Stimulated activated CD8-positive, alpha-beta memory T cell treated with anti-CD3 and anti-CD28 coated beads, Interleukin-4, amount 100 ng/mL, for 48 hours (primary cell): ENCODE measurements at places on chromosomes 6 and 20.

DNA sequence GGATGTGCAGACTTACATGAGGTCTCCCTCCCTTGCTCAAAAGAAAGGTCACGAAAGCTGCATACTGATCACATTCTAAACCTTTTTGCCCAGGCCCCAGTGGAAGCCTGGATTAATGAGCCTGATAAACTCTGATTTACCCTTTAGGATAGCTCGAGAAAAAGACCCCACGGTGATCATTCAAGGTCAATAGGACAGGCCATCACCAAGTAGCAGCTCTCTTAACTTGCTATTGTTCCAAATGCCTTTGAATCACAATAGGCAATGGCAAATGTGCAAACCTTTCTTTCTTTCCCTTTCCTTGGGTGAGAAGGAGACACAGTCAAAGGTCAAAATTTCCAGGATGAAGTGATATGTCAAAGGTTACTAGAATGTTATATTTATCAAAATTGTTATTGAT is 327.3 kb downstream of the HDGFL1 start:
- DNase-seq: no peak

DNA sequence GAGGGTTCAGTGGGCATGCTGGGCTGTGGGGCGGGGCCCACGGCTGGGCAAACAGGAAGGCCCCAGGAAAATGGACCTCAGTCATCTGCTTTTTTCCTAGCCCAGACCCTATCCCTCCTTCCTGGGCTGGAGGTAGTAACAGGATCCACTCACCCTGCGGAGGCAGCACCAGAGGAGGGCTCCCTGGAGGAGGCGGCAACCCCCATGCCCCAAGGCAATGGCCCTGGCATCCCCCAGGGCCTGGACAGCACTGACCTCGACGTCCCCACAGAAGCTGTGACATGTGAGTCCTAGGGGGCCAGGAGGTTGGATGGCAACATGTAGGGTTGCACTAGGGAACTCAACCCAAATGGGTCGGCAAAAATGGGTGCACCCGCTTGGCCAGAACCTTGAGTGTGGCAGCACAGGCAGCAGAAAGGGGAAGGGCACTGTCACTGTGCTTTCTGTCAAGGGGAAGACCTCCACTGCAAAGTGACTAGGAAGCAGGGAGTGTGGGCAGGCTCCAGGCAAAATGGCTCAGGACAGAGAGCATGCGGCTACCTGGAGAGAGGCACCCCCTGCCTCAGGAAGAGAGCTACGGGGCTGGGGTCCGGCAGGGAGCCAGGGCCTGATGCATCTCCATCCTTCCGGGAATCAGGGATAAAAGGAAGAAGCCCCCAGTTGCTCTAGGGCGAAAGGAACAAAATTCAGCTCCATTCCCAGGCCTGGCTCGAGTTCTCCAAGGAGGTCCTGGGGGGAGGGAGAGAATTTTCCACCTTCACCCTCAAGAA is 7.9 kb downstream of the MDFI start:
- DNase-seq: no peak

- DNase-seq: no peak
Measured at GRCh38 chr6:130577178-130577919, 211.5 kb downstream of the TMEM200A start.

GRCh38 chr6:35358086-35358485 is 15.7 kb downstream of the PPARD start:
- no peak for DNase-seq

- no peak for DNase-seq
Measured at GRCh38 chr6:130046671-130047070, 28.3 kb downstream of the L3MBTL3 start.

- DNase-seq: no peak
Measured at GRCh38 chr6:132234356-132234755, 166.9 kb downstream of the MOXD1 start.

DNA sequence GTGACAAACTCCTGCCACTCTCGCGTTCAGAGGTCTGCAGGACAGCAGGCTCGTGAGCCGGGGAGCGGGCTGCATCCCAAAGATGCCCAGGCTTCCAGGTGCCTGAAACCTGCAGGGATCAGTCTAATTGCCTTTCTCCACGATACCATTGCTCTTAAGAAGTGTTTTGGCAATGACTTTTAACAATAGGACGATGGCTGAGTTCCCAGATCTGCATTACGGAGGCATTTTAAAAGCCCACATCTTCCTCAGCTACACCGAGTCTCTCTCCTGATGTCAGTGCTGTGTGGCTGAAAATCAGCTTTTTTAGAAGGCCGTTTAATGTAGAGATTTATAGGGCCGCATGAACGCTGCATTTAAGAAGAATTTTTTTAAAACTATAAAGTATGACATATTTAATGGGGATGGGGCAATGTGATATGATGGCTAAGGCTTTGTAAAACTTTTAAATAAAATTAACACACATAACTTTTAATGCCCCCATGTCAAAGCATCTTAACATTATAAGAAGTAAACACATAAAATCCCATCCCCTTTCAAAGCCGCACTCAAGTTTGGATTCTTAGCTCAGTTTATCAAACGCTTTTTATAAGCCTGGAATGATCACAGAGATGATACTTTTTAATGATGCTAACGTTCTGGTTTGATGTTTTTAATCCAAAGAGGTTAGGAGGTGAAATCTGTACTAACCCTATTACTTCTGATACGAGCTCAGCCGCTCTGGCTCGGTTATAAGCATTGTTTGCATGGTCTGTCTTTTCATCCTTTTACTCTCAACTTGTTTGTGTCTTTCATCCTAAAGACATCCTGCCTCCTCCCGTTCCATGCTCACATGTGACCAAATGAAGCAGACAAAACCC is 386.0 kb downstream of the SMOC2 start:
- DNase-seq: no peak

DNA sequence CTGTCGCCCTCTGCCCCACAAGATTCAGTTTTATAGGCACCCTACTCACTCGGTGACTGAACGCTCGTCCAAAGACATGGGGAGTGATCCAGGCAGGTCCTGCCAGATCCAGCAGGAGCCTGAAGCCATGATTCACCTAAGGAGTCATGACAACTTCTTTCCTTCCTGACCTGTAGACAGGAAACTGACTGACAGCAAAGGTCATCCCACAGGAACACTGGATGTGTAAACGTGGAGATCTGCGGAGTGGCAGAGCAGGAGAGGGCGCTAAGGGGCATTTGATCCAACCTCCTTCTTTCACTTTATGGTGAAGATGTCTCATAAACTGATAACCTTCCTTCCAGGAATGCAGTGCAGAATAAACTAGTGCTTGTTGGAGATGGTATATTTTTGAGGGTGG is 192.2 kb downstream of the GJA10 start:
- no peak for DNase-seq

DNA sequence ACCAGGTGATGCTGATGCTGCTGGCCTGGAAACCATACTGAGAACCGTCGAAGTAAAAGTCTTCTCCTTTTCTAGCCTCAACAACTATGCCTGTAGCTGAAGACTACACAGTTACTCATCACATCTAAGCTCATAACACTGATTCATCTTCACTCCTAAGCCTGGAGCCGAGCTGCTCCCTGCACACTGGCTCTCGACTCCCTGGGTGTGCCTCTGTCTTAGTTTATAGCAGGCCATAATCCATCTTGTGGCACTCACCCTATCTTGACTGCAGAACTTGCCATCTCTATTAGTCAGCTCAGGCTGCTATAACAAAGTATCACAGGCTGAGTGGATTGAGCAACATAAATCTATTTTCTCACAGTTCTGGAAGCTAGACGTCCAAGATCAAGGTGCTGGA is 191.0 kb downstream of the UNC5CL start:
- no peak for DNase-seq

- DNase-seq: no peak
Measured at GRCh38 chr20:46232539-46232938, 75.8 kb downstream of the CDH22 start.

GRCh38 chr20:3093861-3094361 is 9.4 kb upstream of the AVP start:
- no peak for DNase-seq

GRCh38 chr6:81166770-81167169 is 585.7 kb downstream of the TENT5A start:
- DNase-seq: no peak

GRCh38 chr6:73203098-73203497 is 22.2 kb downstream of the KHDC1L start:
- no peak for DNase-seq
